Breast epithelium (tissue), 4 donors: ENCODE measurements at places on chromosomes 1 and 21. TPM values are rescaled to one million over a fixed set of nuclear protein-coding genes. Genes with fewer than 3 reads are reported as not detected.

DNA sequence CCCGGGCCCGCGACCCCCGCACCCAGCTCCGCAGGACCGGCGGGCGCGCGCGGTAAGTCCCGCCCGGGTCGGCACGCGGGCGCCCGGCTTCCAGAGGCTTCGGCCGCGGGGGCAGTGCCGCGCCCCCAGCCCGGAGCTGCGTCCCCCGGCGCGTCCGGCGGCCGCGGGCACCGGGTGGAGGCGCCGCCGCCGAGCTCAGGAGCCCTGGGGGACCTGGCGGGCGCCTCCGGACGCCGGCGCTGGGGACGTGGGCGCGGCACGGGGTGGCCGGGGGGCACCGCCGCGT is 227 bp downstream of the NBL1 start:
- no peak for DNase-seq

- peak; percentile 62 for DNase-seq
These were observed 44.1 kb upstream of the ARHGEF16 start for GRCh38 chr1:3410142-3410925.

- no peak for DNase-seq
These were observed 19.3 kb upstream of the SHCBP1L start for GRCh38 chr1:182972231-182972630.

WLS gene
- total RNA-seq, result 76.3 TPM

LY9 gene
- total RNA-seq, result 5.6 TPM
